ENCODE measurements at places on chromosomes 2 and 18. TPM values are rescaled to one million over a fixed set of nuclear protein-coding genes. Genes with fewer than 3 reads are reported as not detected.

GRCh38 chr18:59674903-59675270, 22.3 kb downstream of the CCBE1 start:
- no peak for DNase-seq

- DNase-seq = no peak
Observed at GRCh38 chr18:48569139-48569914, 30.5 kb downstream of the CTIF start.

- DNase-seq = no peak
Observed at GRCh38 chr2:239651859-239652258, 251.0 kb upstream of the HDAC4 start.

DNA sequence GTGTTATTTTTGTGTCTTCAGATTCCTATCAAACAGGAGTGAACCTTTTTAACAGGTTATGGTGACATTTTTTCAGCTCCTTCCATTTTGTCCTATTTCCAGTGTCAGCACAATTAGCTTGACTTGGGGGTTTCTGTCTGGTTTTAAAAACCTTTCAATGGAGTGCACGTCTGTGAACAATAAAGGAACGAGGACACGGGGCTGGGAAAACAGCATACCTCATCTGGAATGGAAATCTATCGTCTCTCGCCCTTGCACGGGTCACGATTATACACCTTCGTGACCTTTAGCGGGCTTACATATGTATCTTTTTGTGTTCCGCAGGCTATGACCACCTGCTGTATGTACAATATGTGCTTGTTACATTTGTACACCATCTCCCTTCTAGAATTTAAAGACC, 2.3 kb upstream of the ZNF532 start:
- DNase-seq = no peak

GRCh38 chr2:66084948-66085590, 349.9 kb upstream of the MEIS1 start:
- no peak for DNase-seq

DNA sequence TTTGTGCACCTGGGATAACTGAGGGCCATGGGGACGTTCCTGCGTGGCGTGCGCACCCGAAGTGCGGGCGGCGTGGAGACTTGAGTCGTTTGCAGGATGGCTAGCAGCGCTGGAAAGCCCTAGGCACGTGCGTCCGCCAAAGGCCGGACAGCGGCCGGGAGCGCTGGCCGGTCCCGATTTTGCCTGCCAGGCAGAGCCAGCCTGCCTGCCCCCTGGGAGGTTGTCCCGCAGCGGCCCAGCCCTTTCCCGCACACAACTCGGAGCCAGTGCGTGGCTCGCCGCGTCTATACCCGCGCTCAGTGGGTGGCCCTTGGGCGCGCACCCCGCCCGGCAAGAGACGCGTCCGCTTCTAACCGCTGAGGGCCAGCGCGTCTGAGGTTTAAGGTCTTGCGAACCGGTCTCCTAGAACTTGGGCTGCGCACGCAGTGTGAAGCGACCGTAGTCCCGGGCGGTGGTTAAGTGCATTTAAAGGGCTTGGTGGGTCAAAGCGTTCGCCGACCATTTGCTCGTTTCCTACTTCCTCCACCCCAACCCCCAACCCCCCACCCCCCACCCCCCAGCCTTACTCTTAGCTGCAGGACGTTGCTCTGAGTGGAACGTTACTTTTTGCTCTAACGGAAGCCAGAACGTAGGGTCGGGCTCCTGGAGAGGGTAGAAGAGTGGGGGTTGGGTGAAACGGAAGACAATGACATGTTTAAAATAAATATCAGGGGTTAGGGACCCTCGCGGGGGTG, 627 bp downstream of the CDCA7 start:
- DNase-seq = no peak

GRCh38 chr2:223324402-223324801, 272.4 kb downstream of the KCNE4 start:
- DNase-seq = no peak

- DNase-seq = no peak
Observed at GRCh38 chr2:74373985-74374384, 6.1 kb downstream of the DCTN1 start.

The RIT2 gene
- not detected for total RNA-seq

The AQP12A gene
- total RNA-seq = not detected

The ATP8B1 gene
- 21.8 TPM for total RNA-seq

GRCh38 chr18:3791238-3791637, 341.3 kb downstream of the TGIF1 start:
- no peak for DNase-seq

DNA sequence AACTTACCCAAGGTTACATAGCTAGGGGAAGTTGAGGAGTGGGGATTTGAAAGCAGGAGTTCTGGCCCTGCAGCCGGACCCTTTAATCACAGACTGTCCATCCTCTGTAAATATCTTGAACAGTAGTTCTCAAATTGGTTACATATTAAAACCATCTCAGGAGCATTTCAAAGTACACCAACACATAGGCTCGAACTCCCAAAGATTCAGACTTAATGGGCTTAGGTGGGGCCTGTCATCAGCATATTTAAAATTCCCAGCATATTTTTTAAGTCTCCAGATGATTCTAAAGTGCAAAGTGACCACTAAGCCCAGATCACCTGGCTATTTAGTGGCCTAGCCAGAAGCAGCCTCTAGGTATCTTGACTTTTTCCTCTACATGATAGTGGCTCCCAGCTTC, 192.2 kb downstream of the ZNF385B start:
- no peak for DNase-seq

DNA sequence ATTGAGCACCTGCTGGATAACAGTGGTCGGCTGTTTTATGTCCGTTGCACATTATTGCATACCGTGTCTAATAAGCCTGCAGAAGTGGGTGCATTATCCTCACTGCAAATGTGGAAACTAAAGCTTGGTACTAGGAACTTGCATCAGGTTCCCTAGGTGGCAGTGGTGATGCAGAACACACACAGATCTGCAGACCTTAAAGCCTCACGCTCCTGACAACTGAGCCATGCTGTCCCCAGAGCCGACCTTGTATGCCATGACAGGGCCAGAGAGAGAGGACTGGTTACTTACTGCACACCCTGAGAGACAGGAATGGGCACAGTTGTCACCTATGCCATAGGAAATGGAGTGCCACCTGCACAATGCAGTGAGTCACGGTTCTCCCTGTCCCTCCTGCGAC, 151.8 kb downstream of the SH3RF3 start:
- no peak for DNase-seq

The LINC00305 gene
- total RNA-seq = not detected

The GPD2 gene
- 62.9 TPM for total RNA-seq

The DNAJC5G gene
- total RNA-seq = 0.79 TPM

DNA sequence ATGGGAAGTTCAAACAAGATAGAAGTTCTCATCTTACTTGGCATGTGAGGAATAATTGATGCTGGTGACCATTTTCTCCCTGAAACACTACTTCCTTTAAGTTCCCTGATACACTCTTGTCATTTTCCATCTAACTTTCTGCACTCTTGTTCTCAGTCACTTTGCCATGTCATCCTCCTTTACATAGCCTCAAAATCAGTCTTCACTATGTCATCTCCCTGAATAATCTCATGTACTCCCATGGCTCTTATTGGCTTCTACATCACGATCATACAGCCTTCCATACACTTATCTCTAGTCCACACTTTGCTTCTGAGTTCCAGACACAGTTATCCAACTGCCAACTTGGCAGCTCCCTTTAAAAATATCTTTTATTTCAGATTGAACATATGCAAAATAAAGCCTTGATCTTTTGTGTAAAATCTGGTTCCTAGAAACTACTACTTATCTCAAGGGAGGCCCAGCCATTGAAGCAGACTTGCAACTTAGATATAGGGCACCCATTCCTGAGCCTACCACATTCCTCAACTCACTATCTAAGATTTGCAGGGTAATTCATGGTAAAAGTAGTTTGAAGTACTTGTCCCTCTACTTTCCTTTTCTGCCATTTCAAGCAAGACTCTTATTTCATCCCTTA, 1070.2 kb upstream of the NXPH2 start:
- no peak for DNase-seq

DNA sequence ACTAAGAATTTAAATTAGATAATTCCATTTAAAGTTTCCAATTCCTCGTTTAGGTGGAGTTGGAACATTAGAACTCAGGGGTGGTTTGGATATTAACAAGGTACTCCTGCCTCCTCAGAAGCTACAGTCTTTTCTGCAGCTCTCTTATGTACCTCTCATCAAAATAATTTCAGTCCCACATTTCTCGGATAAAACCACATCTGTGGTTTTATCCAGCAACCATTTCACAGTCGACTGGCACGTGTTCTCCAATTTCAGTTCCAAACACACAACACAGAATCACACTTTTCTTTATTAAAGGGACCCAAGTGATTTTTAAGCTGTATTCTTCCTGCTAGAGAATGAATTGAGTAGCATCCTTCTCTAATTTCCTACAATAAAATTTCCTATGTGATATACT, 22.7 kb upstream of the NFU1 start:
- DNase-seq = no peak

- DNase-seq = no peak
Observed at GRCh38 chr2:232880764-232881351, 10.8 kb downstream of the SNORC start.

DNA sequence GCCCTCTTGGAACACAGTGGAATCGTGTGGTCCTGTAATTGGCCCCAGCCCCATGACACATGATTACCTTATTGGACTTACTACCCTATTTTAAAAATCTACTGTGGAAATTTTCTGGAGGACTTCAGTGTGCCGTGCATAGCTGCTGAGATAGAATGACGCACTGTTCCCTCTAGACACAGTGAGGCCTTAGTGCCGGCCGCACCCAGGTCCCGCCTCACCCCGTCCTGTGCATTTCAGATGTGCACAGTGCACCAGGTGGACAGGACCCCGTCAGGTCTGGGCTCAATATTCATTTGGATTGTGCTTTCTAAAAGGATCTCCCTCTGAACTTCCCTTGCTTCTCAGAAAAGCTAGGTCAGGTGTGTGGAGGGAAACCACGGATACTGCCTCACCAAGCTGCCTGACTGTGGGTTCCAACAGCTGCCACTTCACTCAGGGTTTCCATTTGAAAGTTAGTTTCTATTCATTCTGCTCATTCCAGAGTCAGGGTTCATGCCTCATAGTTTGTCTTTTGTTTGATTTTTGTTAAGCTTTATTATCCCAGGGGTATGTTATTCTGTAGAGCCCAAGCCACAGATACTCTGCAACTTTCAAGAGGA, 155.8 kb downstream of the PTGR3 start:
- no peak for DNase-seq

The SLC14A1 gene
- total RNA-seq = 1.2 TPM

DNA sequence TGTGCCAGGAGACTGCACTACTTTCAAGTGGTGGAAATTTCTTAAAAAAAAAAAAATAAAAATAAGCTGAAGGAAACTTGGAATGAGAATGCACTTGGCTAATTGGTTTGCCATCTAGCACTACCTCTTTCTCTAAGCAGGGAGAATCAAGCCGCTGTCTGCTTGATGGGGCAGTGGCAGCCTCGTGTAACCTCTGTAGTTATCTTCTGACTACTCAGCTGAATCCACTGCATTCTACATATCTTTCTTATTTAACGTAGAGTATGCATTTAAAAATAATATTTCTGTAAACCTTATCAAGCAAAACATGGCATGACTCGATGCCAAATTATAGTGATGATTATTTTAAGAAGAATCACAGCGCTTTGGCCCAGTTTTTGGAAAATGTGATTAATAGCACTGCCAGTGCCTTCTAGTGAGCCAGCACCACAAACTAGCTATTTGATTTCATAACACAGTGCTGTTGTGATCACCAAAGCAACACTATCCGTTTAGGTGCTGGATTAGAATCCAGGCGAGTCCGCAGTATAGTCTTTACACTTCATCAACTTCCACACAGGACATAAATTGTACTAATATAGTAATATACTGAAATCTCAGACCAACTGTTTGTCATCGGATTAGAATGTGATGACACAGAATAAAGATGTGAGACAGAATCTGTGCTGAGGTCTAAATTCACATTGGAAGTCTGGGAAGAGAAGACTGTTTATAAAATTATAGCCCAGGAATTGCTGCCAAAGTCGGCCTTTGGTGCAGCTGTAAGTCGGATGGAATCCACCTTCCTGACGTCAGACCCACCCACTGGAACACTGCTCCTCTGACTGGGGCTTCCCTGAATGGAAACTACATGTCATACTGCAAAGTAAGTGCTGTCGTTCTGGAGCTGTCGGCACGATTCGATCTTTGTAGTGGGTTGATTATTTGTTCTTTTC, 136.5 kb upstream of the ETAA1 start:
- peak; percentile 25 for DNase-seq

DNA sequence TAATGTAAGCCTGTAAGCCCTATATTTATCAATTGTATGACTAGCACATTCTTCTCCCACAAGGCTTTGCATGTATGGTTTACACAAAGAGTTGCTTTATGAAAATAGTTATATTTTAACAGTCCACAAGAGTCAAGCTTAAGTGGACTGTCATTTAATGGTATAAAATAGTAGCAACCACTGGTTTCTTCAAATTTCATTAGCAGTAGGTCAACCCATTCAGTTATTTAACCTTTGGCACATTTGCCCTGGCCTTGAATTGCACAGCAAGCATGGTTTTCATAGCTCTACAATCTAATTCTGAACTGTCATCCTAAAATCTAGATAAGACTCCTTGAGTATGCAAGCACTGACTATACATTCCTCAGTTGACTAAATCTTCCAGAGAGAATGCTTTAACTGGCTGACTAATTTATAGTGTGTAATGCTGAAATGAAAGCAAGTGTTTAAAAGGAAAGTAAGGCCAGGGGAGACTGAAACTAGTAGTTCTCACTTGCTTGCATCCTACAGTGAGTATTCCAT, 1.8 kb downstream of the DPP4 start:
- no peak for DNase-seq

DNA sequence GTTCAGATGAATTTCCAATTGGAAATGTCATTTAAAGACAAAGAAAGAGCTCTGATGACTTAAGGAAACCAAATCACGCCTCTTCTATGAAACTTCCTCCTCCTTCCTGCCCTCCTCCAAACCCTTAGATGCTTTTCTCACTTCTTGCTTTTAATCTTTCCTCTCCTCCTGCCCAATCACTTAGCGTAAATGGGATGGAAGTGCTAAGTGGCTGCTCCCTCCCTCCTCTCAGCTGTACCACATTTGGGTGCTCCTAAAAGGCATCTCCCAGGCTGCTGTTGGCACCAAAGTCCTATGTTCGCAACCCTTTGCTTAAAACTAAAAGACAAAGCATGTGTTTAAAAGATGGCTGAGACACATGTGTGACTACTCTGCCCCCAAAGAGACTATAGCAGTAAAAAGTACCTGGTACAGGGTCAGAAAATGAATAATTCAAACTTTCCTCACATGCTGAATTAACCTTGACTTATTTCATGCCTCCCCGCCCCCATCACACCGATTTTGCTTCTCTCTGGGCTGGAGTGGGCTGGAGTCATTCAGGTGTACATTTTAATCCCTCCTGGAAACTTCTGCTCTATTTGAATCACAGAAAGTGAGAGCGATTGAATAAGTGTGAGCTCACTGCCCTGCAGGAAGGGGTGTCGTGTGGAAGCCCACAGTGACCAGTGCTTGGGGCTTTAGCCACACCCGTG, 59.2 kb upstream of the KLF7 start:
- DNase-seq = no peak

- no peak for DNase-seq
Observed at GRCh38 chr2:68790600-68790999, 56.0 kb downstream of the ARHGAP25 start.

All from omental fat pad (tissue), 4 donors.